Cortex of kidney (tissue), 1 donor: ENCODE measurements at places on chromosomes 3 and 15.
A peak's percentile ranks its signal among the peaks of the same experiment; 100 is the strongest.

DNA sequence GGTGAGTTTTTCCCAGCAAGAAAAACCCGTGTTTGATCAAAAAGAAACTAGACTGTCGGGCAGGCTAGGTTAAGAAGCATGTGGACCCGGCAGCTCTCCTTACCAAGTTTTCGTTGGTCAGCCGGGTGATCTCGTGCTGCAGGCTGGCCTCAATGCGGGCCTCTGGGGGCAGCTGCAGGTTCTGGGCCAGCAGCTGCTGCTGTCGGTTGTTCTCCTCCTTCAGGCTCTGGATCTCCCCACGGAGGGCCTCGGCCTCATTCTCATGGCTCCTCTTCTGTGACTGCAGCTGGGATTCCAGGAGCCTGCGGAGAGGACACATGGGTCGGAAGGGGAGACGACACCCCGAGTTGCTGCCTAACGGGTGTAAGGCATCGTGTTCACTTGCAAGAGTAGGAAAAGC lies 44.5 kb upstream of the MYO5C start:
- no peak for DNase-seq

DNA sequence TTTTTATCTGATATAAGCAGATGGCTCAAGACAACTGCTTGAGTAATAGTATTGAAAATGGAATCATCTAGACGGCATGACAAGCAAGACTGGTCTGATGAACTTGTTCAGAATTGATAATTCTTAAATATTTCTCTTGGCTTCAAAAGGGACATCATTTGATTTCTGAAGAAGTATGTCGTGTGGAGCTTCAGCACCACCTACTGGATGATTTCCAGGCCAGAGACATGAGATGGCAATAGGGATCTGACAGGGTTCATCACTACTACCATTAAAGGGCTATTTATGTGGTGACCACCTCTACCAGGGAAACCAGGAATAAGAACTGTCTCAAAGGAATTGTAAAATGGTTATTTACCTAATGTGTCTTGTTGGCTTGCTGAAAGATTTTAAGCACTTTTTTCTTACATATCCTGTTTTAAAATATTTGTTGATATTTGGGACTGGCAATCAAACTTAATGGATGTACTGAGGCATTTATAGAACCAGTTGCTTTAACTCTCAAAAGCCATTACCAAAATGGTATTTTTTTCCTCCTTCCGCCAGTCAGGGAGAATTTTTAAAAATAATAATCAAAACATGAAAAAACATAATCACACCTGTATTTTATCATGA lies 99.5 kb upstream of the FAM98B start:
- DNase-seq: no peak

DNA sequence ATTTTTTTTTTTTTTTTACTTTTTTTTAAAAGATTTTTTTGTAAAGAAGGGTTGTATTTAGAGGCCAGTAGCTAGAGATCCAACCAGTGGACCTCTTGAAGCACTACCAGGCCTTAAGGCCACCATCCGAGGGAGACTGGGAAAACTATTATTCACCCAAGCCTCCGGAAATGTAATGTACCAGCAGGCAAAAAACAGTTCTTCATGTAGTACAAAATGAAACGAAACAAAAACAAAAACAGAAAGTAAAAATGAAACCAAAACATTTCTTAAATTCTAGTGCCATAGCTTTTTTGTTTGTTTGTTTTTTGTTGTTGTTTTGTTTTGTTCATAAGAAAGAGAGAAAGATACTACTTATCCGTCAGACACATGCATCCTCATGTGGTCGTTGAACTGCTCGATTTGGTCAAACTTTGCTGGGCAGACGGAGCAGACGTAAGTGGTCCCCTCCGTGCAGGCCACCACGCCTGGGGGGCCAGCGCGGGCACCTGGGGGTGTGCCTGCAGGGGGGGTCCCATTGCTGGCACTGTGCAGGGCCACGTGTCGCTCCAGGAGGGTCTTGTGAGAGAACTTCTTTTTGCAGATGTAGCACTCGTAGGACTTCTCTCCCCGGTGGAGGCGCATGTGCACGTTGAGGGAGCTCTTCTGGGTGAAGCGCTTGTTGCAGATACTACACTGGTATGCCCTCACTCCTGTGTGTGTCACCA lies 45.0 kb downstream of the TIGIT start:
- no peak for DNase-seq

GRCh38 chr15:48898032-48898431 lies 20.1 kb downstream of the EID1 start:
- no peak for DNase-seq

DNA sequence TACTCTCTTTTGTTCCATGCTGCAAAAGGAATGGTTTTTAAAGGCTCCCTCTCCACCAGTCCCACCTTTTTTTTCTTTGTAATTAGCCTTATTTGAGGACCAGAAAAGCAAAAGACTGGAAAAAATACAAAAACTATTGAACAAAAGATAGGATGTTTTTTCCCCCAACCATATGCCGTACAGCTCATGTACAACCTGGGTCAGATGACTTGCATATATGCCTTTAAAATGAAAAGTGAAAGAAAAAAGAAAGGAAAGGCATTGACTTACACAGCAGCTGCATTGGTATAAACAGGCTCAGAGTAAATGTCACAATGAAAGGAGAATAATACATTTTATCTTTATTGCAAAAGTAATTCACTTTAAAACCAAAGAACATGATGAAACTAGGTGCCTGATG lies 69.5 kb upstream of the CMC1 start:
- DNase-seq: no peak

GRCh38 chr3:10892622-10893021 lies 76.6 kb downstream of the SLC6A11 start:
- DNase-seq: no peak

GRCh38 chr15:48493763-48494225 lies 151.7 kb downstream of the FBN1 start:
- DNase-seq: no peak

- DNase-seq: no peak
These were observed 179.3 kb downstream of the FRMD5 start for GRCh38 chr15:44015545-44016305.

DNA sequence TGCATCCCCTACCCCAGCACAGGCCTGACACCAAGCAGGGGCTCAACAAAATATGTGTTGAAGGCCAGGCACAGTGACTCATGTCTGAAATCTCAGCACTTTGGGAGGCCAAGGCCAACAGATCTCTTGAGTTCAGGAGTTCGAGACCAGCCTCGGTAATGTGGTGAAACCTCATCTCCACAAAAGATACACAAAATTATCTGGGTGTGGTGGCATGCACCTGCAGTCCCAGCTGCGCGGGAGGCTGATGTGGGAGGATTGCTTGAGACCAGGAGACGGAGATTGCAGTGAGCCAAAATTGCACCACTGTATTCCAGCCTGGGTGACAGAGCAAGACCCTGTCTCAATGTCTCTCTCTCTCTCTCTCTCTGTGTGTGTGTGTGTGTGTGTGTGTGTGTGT lies 30.7 kb upstream of the CYP11A1 start:
- DNase-seq: no peak

- no peak for DNase-seq
These were observed 70.1 kb downstream of the SLC12A8 start for GRCh38 chr3:125142420-125142778.

- no peak for DNase-seq
These were observed 164.2 kb downstream of the ABHD5 start for GRCh38 chr3:43854916-43855315.

DNA sequence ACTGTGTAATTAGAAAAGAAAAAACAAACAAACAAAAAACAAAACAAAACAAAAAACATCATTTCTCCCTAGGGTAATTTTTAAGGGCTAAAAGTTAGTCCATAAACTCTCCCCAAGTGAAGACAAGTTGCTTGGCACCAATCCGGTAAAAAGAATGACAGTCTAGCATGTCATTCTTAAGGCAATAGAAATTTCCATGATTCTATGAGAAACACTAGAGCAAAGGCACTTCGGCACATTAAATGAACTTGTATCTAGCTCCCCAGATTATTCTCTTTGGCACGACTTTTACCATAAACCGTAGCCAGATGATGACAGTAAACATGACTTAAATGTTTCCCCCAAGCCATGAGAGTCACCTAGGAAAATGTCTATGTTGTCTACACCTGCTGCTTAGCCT lies 10.1 kb downstream of the COL8A1 start:
- no peak for DNase-seq

- DNase-seq: no peak
These were observed 190.6 kb downstream of the CNTN3 start for GRCh38 chr3:74423867-74424266.

GRCh38 chr3:179622023-179622422 lies 17.4 kb downstream of the NDUFB5 start:
- DNase-seq: no peak

GRCh38 chr3:128217702-128218547 lies 64.6 kb downstream of the EEFSEC start:
- no peak for DNase-seq

- peak; percentile 8 for DNase-seq
These were observed 680 bp downstream of the GOLIM4 start for GRCh38 chr3:168094877-168095610.

- DNase-seq: no peak
These were observed 135.0 kb downstream of the NUP210 start for GRCh38 chr3:13285007-13285567.

DNA sequence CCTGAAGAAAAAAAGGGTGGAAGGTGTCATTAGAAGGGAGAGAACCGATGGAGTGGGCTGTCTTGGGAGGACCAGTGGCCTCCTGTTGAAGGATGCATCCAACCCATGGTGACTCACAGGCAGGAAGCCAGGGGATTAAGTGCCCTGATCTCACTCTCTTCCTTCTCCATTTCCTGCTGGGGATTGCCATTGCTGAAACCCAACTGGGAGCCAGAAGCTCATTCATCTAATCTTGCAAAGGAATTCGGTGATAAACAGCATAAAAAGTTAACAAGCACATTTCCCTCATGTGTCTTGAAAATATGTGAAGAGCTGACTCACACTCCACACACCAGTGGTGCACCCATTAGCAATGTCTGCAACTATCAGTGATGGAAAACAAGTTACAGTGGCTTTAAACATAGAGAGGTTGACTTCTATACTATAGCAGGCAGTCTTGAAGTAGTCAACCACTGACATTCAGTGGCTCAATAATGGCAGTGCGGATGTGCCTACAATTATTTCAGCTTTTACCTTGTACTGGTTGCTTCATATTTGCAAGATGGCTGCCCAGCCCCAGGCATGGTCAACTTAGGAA lies 12.8 kb upstream of the CSRNP1 start:
- no peak for DNase-seq

DNA sequence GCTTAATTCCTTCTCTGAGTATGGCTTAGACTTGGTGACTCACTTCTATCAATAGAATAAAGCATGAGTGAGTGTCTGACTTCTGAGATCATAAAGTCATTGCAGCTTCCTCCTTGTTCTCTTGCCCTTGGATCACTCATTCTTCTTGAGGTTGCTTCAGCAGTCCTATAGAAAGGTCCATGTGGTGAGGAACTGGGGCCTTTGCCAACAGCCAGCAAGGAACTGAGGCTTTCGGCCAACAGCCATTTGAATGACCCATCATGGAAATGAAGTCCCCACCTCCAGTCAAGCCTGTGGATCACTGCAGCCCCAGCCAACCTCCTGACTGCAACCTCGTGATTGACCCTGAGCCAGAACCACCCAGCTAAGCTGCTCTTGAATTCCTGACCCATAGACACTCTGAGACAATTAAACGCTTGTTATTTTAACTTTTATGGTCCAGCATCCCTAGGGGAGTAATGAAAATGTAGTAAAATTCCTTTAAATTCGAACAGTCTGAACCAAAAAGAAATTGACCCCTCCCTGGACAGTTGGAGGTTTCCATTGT lies 84.5 kb downstream of the WDR76 start:
- no peak for DNase-seq

DNA sequence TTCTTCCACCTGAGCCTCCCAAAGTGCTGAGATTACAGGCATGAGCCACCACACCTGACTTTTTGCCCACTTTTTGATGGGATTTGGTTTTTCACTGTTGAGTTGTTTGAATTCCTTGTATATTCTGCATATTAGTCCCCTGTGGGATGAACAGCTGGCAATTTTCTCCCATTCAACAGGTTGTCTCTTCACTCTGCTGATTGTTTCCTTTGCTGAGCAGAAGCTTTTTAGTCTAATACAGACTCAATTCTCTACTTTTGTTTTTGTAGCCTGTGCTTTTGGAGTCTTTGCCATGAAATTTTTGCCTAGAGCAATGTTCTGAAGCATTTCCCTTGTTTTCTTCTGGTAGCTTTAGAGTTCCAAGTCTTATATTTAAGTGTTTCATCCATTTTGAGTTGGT lies 62.7 kb upstream of the MFGE8 start:
- no peak for DNase-seq

- DNase-seq: no peak
These were observed 11.4 kb downstream of the DET1 start for GRCh38 chr15:88535100-88535499.

GRCh38 chr3:126216416-126216815 lies 36.0 kb upstream of the ALDH1L1 start:
- no peak for DNase-seq

DNA sequence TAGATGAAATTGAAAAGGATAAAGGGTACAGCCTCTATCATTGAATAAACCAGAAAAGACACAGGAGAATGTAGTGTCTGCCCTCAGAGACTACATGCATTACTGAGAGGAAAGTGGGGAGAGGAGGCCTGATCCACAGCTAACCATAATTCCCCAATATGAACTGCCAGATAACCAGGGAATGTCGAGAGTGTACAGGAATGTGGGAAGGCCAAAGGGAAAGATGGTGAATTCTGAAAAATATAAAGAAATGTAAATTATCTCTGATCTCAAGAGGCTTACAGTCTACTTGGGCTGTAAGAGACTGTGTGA lies 22.3 kb downstream of the MYO1E start:
- no peak for DNase-seq

DNA sequence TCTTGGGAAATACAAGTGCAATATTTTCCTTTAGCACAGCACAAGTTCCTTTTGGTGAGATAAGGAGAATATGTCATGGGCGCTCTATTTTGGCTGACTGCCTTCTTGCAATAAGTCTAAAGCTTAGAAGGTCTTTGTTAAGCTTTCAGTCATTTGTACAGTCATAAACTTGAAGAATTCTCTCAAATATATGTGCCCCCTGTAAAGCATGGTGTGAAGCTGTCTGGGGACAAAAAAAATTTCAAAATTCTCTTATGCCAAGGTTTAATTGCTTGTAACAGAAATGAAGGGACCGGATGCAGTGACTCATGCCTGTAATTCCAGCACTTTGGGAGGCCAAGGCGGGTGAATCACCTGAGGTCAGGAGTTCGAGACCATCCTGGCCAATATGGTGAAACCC lies 21.7 kb upstream of the ARID3B start:
- DNase-seq: no peak

DNA sequence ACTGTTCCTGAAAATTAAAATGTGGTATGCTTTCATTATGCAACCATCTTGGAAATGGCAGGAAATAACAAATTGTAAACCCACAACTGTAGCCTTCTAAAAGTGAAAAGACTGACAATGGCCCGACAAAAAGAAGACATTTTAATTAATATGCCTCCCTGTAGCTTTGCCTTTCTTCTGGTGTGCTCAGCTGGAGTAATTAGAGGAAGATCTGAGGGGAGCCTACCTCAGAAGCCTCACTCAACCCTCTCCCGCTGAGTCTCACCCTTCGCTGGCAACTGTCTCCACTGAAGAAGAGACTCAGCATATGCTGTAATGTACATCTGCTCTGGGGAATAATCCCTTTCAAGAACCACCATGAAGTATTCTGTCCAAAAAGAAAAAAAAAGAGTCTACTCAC lies 104.7 kb upstream of the SETMAR start:
- no peak for DNase-seq
